CD8-positive, alpha-beta T cell (primary cell): ENCODE measurements at places on chromosomes 11 and 22. TPM values are rescaled to one million over a fixed set of nuclear protein-coding genes. Genes with fewer than 3 reads are reported as not detected.

DNA sequence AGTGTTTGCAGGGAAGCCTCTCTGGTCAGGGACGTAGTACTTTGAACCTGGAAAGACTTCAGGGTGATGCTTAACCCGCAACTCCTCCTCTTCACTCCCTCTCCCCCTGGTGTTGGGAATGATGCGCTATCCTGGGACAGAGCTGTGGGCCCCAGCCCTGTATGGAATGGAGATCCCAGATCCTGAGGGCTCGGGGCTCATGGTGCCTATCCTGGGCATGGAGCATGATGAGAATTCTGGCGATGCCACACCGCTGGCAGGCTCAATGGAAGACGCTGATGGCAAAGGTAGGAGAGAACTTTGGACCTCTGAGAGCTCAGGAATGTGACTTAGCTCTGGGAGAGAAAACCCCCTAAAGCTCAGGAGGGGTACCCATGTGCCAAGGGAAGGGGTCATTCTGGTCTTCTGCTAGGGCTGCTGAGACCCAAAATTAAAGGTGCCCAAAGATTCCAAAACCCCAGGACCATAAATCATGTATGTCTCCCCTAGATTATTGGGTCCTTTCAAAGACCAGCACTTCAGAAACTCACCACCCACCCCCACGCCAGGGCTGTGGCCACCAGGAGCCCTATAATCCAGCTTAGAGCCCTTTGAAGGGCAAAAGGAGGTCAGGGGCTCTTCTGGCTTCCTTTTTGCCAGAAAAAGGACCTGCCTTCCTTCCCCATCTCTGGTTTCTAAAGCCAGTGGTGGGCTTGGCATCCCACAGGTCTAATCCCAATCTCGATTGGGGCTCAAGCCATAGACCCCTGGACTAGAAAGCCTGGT, 52.5 kb downstream of the BTG4 start:
- no peak for DNase-seq

Gene PGA5
- total RNA-seq, result not detected

DNA sequence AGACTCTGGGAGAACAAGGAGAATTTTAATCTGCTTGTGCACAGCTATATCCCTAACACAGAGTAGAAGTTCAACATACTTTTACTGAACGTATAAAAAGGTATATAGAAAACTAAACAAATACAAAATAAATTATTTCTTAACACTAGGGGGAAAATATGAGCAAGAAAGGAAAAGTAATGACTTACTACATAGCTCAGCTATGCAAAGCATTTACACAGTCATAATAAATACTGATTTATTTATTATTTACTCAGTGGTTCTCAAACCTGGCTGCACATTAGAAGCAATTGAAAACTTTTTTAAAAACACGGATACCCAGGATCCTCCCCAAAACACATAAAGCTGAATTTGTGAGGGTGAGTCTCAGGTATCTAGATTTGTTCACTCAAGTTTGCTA, 182.5 kb downstream of the TTC28 start:
- no peak for DNase-seq

- no peak for DNase-seq
Measured at GRCh38 chr22:38518620-38519019, 12.5 kb upstream of the DDX17 start.

Gene TEX12
- total RNA-seq, result not detected

DNA sequence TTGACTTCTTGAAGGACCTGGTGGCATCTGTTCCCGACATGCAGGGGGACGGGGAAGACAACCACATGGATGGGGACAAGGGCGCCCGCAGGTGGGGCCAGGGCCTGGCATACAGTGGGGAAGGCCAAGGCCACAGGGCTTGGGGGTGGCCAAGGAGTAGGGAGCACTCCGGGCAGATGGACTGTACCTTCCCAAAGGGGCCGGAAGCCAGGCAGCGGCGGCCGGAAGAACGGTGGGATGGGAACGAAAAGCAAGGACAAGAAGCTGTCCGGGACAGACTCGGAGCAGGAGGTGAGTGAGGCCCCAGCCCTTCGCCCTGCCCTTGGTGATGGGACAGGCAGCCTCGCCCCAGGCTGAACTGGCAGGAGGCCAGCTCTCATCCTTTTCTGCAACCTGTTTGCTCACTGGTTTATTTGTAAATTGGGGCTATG, 1.2 kb downstream of the DRAP1 start:
- no peak for DNase-seq

- no peak for DNase-seq
Measured at GRCh38 chr11:34501500-34501899, 12.1 kb downstream of the ELF5 start.
